ENCODE measurements at places on chromosomes 6 and 20. TPM values are rescaled to one million over a fixed set of nuclear protein-coding genes. Genes with fewer than 3 reads are reported as not detected.

- peaks cover 11% of the 10 kb centered on the region for H3K36me3 ChIP-seq
- H3K27ac ChIP-seq: no peak overlapping the region
- H3K27me3 ChIP-seq: no peaks in the 10 kb centered on the region
- H3K4me3 ChIP-seq: peak overlapping the region; percentile 45
- DNase-seq: no peak
- H3K4me1 ChIP-seq: peaks cover 18% of the 10 kb centered on the region
Measured at GRCh38 chr20:642398-643174, 10.4 kb downstream of the SRXN1 start.

- H3K4me1 ChIP-seq: no peaks in the 10 kb centered on the region
- no peaks in the 10 kb centered on the region for H3K36me3 ChIP-seq
- no peak for DNase-seq
- no peaks in the 10 kb centered on the region for H3K27me3 ChIP-seq
- no peak overlapping the region for H3K4me3 ChIP-seq
Measured at GRCh38 chr20:14617123-14617522, 279.7 kb upstream of the FLRT3 start.

DNA sequence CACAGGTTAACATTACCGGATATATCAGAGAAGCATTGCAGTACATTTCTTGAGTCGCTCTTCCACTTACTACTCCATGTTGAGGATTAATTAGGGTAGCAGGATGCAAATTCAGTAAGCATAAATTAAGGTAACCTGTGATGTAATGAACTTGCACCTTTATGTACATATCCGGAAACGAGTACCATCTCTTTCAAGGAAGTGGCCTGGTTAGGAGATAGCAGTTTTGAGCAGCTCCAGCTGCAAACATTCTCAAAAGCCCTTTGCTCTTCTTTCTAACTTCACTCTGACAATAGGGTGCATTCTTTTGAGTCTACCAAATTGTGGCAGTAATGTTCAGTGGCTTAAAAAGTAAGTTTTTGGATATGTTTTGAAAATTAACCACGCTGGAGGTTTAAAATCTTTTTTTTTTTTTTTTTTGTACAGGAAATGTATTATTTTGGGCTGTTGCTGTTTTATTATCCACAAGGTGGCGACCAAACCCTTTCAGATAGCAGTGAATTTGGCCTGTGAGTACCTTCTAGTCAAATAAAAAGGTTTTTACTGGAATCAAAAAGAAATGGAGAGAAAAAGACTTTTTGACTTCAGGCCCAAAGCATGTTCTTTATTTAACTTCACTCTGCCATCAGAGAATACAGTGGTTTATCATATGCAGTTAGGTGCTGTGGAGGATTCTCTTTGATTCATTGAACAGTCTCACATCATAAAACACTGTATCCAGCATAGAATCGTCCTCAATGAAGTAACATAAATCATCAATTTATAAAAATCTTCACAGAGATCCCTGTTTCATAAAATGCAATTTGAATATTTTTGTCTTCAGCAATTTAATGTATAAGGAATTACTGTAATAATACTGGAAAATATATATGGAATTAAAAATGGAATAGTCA is 8.9 kb downstream of the FAM217B start:
- H3K4me1 ChIP-seq: peaks cover 11% of the 10 kb centered on the region
- H3K4me3 ChIP-seq: no peak overlapping the region
- H3K27me3 ChIP-seq: no peaks in the 10 kb centered on the region
- no peak for DNase-seq
- peaks cover 21% of the 10 kb centered on the region for H3K36me3 ChIP-seq

- DNase-seq: peak; percentile 40
- no peaks in the 10 kb centered on the region for H3K4me1 ChIP-seq
- no peak within 1 kb of the TSS for H3K27ac ChIP-seq
Measured at GRCh38 chr6:49713346-49713745, at the start of gene CRISP2. Gene CRISP2 (minus strand): TSS chr6:49713543. CDS start chr6:49709196, 4,347 bp downstream.

DNA sequence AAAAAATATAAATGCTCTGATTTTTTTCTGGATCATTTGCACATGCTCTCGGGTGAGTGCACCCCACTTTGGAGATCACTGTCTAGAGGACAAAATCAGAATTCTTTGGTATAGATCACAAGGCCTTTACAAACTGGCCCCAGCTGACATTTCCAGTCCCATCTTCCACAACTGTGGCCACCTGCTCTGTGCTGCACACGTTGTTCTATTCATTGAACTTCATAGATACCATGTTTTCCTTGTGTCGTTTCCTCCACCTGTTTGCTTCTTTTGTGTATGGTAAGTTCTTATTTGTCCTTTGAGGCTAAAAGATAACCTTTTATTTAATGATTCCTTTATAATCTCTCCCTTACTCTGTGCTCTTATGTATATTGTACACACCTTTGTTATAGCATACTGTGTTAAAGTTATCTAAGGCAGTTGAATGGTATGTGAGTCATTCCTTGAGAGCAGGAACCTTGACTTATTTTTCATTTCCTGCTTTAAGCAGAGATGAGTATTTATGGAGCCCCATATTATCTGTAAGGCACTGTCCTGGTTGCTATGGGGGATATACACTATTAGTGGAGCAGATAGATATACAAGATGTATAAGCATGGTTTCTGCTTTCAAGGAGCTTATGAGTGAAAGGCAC is 12.0 kb upstream of the SLC17A5 start:
- H3K4me3 ChIP-seq: no peak overlapping the region
- no peaks in the 10 kb centered on the region for H3K4me1 ChIP-seq
- H3K27me3 ChIP-seq: no peaks in the 10 kb centered on the region
- no peak overlapping the region for H3K27ac ChIP-seq
- no peak for DNase-seq

The SNX21 gene
- 24.1 TPM for total RNA-seq

The UST gene
- 11.8 TPM for total RNA-seq

Measured in lower lobe of right lung (tissue), 2 donors.